ENCODE measurements at places on chromosomes 11 and 22. TPM values are rescaled to one million over a fixed set of nuclear protein-coding genes. Genes with fewer than 3 reads are reported as not detected.

AASDHPPT gene
- 49.1 TPM for total RNA-seq

CYTH4 gene
- total RNA-seq: not detected

RAB36 gene
- 5.9 TPM for total RNA-seq

DNA sequence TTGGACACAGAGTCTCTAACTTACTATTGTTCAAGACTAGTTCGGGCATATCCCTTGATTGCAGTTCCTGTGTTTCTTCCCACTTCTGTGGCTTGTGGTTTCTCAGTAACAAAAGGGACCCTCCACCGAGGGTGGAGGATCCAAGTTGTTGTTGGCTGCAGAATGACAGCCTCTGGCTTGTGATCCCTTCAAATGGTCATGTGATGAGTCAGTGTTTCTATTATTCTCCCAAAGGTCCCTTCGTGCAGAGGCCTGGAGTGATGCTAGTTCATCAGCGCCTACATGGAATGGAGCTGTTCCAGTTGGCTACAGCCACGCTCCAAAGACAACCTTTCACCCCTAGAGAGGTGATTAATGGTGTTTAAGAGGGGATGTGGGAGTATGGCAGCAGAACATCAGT, 2.6 kb upstream of the VWCE start:
- peak; percentile 85 for DNase-seq
- peaks cover 34% of the 10 kb centered on the region for H3K36me3 ChIP-seq
- peaks cover 6% of the 10 kb centered on the region for H3K27me3 ChIP-seq
- peaks cover 37% of the 10 kb centered on the region for H3K4me1 ChIP-seq
- peak overlapping the region; percentile 92 for H3K27ac ChIP-seq
- peak overlapping the region; percentile 36 for H3K4me3 ChIP-seq

GRCh38 chr11:11262171-11262920, 90.7 kb downstream of the CSNK2A3 start:
- peaks cover 27% of the 10 kb centered on the region for H3K27me3 ChIP-seq
- no peak overlapping the region for H3K27ac ChIP-seq
- no peak overlapping the region for H3K4me3 ChIP-seq
- no peak for DNase-seq

DNA sequence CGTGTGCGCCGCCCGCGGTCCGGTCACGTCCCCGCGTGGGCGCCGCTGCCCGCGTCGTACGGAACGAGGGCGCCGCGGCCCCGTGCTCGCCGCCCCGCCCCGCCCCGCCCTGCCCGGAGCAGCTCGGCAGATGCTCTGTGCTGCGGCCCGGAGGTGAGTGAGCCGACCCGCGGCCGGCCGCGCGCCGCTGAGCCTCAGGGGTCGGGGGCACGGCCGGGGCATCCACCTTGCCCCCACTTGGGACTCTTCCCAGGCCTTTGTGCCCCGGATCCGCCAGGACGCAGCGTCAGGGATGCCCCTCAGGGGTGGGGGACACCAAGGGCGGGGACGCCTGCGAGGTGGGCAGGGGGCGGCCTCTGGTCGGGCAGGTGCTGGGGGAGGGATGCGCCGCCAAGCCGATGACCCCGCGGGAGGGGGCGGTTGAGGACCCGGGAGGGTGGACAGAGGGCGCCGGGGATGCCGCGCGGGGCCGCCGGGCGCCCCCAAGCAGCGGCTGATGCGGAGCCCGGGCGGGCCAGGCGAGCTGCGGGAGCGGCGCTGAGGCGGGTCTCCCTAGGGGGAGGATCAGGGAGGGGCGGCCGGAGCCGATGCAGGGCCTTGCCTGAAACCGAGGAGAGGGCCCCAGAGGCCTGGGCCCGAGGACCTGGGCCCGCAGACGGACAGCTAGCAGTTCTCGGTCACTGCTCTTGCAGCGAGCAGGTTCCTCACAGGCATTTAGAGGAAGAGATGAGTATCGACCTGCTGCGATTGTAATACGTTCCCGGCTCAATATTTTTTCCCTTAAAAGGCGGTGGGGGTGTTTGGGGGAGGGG, at the start of gene GNAZ:
Gene GNAZ (plus strand): TSS at position 102 of the 812 bp plus-strand sequence. CDS start 25,177 bp downstream, outside the sequence.
- H3K36me3 ChIP-seq: 0 out of 2 replicates have a peak, but pooled peaks cover 4% of the 10 kb centered on the region
- no peak for DNase-seq
- H3K4me1 ChIP-seq: peaks cover 56% of the 10 kb centered on the region
- H3K27me3 ChIP-seq: peaks cover 13% of the 10 kb centered on the region
- peak within 1 kb of the TSS; percentile 89 for H3K4me3 ChIP-seq

- peaks cover 40% of the 10 kb centered on the region for H3K4me1 ChIP-seq
- H3K4me3 ChIP-seq: no peak overlapping the region
- H3K27ac ChIP-seq: no peak overlapping the region
- H3K27me3 ChIP-seq: peaks cover 2% of the 10 kb centered on the region
- peaks cover 8% of the 10 kb centered on the region for H3K36me3 ChIP-seq
- no peak for DNase-seq
Observed at GRCh38 chr11:105032495-105032894, 2.4 kb downstream of the CASP1 start.

Measured in HFFc6 (cell line).